ENCODE measurements at places on chromosomes 11 and 22.

- DNase-seq = no peak
Measured at GRCh38 chr11:45470794-45471167, 184.6 kb upstream of the SYT13 start.

- no peak for DNase-seq
Measured at GRCh38 chr11:115522302-115522701, 18.1 kb upstream of the CADM1 start.

- DNase-seq = no peak
Measured at GRCh38 chr11:15568440-15568839, 453.7 kb downstream of the INSC start.

DNA sequence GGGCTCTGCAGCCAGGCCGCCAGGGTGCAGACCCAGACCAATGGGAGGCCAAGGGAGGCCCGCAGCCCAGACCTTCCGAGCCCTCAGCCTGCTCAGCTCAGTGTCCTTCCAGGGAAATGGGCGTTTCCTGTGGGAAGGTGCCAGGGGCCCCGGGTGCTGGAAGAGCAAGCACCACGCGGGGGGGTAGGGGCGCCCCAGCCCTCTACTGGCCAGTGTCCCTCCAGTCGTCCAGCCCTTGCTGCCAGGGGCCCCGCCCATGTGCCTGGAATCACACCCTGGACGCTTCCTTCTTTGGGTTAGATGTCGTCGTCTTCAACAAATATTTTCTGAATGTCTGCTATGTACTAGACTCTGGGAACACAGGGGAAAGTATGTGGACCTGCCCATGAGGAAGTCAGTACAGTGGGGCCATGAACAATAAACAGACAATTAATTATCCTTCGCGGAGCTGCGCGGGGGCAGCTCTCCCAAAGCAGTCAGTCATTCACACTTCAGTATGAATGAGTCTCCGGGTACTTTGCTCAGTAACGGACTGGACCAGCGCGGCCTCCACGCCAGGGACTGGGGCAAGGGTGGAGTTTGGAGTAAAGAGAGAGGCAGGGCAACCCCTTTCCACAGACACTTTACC lies 60.2 kb downstream of the CDKN1C start:
- no peak for DNase-seq

- DNase-seq = no peak
Measured at GRCh38 chr11:13663631-13664071, 4.8 kb upstream of the FAR1 start.

DNA sequence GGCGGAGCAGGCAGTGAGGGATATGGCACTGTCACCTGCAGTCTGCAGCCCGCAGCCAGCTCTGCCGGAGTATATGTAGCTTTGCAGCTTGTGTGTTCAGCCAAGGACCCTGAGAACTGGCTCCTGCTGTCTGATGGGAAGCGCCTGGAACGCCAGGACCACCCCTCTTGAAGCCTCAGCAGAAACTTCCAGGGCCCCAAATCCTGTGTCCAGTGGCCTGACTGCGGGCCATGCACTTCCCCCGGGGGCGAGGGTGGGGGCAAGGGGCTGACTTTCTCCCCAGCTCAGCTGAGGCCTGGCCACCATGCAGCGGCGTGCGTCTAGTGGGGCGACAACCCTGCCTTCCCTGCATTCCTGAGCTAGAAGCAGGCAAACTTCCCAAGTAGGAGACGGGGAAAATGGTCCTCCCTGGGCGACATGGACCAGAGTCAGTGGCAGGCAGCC lies 32.3 kb downstream of the PISD start:
- no peak for DNase-seq

- DNase-seq = no peak
Measured at GRCh38 chr11:91209306-91209705, 986.5 kb upstream of the CHORDC1 start.

GRCh38 chr11:123454060-123454651 lies 24.1 kb downstream of the GRAMD1B start:
- peak; percentile 71 for DNase-seq

GRCh38 chr11:125301346-125301745 lies 136.8 kb downstream of the PKNOX2 start:
- DNase-seq = no peak

- no peak for DNase-seq
Measured at GRCh38 chr11:124769806-124770774, 8.0 kb upstream of the ESAM start.

Measured in stimulated activated naive CD8-positive, alpha-beta T cell treated with anti-CD3 and anti-CD28 coated beads, Interleukin-15, Interleukin-2, amounts not matched to agents 100 U/mL and 50 U/mL, for 24 hours (primary cell).